ENCODE measurements at places on chromosomes 11 and 22.

GRCh38 chr11:117513666-117514065 lies 186.0 kb downstream of the CEP164 start:
- no peak for DNase-seq

DNA sequence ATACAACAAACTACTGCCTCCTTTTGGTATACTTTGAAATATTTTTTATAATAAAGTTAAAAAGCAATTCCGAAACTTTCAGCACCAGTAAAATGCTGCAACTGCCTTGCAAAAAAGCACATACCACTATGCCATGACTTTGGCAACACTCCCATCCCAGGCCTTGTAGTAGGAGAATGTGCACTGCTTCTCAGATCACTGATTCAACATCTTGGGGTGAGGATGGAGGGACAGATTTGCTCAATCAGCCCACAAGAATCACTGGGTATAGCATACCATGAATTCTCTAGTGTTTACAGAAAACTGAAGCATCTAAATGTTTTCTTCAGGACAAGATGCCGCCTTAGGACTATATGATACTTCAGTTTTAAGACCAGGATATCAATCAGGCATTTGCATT lies 14.9 kb downstream of the EIF4ENIF1 start:
- no peak for DNase-seq

DNA sequence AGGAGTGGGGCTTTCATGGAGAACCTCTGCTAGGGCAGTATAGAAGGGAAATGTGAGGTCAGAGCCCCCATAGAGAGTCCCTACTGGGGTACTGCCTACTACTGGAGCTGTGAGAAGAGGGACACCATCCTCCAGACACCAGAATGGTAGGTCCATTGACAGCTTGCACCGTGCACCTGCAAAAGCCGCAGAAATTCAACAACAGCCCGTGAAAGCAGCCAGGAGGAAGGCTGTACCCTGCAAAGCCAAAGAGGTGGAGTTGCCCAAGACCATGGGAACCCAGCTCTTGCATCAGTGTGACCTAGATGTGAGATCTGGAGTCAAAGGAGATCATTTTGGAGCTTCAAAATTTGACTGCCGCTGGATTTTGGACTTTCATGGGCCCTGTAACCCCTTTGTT lies 245.6 kb downstream of the TENM4 start:
- no peak for DNase-seq

DNA sequence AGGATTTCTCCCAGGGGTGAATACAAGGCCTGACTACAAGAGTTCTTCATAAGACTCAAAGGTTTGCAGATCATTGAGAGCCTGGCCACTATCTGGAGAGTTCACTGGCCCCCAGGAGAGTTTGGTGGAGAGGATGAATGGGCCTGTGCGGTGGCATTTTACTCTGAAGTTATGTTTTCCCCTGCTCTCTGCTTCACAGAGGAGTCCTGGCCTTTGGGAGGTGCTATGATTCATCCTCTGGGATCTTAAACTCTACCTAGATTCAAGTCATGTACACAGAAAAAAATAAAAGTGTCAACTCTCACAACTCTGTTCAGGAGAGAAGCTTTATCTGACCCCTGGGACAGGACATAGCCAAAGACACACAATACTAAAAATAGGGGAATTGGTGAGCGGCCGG lies 159.1 kb upstream of the CARD18 start:
- no peak for DNase-seq

- no peak for DNase-seq
Observed at GRCh38 chr11:57499413-57499982, 16.0 kb downstream of the SLC43A1 start.

GRCh38 chr11:78379039-78379670 lies 38.5 kb downstream of the GAB2 start:
- DNase-seq = no peak

DNA sequence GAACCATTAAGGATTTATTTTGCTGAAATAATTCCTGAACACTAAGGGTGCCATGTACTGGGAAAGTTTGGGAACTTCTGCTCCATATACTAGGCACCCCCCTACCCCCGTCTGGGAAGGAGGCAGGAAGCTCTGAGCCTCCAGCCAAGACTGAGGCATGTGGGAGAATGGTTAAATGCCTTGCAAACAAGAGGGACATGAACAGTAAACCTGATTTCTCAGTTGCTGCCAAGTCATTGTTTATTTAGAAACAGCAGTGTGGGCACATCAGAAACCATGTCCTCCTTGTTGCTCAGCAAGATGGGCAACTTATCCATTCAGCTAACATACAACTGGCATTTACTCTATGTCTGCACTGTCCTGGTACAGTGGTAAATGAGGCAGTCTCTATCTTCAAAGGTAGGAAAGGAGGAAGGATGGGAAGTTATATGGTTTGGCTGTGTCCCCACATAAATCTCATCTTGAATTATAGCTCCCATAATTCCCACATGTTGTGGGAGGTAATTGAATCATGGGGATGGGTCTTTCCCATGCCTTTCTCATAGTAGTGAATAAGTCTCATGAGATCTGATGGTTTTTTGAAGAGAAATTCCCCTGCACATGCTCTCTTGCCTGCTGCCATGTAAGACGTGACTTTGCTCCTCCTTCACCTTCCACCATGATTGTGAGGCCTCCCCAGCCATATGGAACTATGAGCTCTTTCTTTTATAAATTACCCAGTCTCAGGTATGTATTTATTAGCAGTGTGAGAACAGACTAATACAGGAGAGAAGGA lies 459.1 kb downstream of the MIAT start:
- no peak for DNase-seq

DNA sequence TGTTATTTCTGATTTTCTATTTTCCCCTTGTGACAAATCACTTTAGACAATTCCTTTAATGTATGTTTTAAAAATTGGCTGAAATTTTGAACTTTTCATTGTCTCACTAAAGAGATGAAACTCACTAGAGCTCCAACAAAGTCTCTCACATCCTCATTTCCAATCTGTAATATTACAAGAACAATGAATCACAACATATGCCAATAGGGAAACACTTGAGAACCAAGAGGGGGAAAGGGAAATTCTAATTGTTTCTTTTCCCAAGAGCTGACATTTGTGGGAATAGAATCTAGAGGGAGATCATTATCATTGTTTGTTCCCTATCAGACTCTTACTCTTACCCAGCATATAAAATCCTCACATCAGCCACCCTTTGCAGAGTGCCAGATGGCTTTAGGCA lies 28.2 kb downstream of the OR10D3 start:
- no peak for DNase-seq

DNA sequence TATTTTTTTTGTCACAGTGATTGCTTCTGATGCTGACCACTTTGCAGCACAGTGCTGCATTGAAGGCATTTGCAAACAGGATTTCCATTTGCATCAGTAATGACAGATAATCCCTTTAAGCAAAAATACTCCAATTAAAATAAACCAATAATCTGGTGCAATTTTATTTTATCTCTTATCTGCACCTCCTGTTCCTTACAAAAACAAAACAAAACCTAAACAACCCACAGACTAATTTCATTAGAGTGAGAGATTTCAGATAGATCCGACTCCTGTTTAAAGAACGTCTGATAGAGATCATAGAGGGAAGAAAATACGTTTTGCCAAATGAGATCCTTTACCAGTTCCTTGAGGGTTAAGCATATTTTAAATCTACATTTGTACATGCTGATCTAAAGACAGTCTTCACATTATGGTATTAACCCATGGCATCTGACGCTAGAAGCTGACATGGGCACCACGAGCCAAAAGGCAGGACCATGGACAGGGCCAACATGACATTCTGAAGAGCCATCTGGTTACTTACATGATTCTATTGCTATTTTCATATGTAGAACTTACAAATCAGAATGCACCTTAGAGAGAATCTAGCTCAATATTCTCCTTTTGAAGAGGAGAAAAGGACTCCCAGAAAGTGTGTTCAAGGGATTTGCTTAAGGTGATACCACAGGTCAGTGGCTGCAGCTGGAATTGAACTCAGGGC lies 286.2 kb upstream of the NARS2 start:
- DNase-seq = no peak

- no peak for DNase-seq
Observed at GRCh38 chr11:59289356-59290181, 69.1 kb upstream of the OR5AN1 start.

- DNase-seq = no peak
Observed at GRCh38 chr11:1304380-1304779, 5.1 kb downstream of the TOLLIP start.

- DNase-seq = no peak
Observed at GRCh38 chr11:4039011-4039410, 55.6 kb upstream of the RRM1 start.

GRCh38 chr22:50471197-50471847 lies 3.5 kb downstream of the SBF1 start:
- DNase-seq = no peak

- DNase-seq = no peak
Observed at GRCh38 chr11:31798554-31799434, 12.3 kb downstream of the PAX6 start.

GRCh38 chr22:34579519-34579918 lies 486.4 kb upstream of the ISX start:
- no peak for DNase-seq

GRCh38 chr11:126518972-126519690 lies 163.6 kb downstream of the ST3GAL4 start:
- no peak for DNase-seq

DNA sequence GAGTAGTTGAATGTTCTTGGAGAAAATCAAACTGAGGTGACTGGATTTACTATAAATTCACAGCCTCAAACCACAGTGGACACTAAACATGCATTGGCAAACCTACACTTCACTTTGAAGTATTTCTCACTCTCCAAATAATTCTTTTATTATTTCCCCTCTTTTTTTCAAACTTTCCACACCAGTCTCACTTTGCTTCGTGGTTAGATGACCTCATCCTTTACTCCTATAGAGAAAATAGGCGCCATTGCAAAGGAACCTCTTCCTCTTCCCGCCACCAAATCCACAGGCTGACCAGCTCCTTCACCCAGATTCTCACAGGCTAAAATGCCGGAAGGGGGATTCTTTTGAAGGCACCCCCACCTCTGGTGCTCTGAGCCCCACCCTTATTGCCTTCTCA lies 33.4 kb downstream of the HTR3A start:
- no peak for DNase-seq

DNA sequence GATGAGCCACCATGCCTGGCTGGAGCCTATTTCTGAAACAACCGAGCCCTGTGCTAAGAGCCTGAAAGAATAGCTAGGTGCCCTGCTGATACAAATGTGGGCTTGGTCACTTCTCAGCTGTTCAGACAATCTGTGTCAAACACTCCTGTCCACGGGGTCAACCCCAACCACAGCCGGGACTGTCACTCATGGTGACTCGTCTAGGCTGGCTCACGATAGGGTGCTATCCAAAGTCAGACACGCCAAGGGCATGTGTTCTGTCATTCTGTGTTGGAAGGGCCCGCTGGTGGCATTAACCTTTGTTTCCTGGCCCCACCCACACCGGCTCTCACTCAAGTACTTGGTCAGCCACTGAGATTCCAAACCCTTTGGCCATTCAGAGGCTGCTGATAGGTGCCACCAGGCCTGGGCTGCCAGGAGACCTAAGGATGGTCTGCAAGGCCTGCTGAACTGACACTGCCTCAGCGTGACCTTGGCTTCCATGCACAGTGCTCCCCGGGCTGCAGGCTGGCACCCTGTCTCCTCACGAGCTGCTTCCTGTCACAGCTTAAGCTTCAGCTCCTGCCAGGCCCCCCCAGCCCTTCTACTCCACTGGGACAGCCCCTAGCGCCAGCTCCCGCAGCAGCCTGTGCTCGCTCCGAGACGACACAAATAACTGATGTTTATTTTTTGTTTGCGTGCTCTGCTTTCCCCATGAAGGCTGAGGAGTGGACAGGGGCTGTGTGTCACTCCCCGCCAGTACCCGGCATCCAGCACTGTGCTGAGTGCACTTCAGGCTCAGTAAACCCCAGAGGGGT lies 14.2 kb upstream of the CDC42BPG start:
- no peak for DNase-seq

GRCh38 chr11:112100462-112100861 lies 13.8 kb downstream of the SDHD start:
- DNase-seq = no peak

- DNase-seq = no peak
Observed at GRCh38 chr22:48864748-48865147, 962.9 kb downstream of the BRD1 start.

GRCh38 chr11:73480677-73481076 lies 104.5 kb downstream of the RELT start:
- no peak for DNase-seq
